ENCODE measurements at places on chromosomes 2 and 18. TPM values are rescaled to one million over a fixed set of nuclear protein-coding genes. Genes with fewer than 3 reads are reported as not detected.

DNA sequence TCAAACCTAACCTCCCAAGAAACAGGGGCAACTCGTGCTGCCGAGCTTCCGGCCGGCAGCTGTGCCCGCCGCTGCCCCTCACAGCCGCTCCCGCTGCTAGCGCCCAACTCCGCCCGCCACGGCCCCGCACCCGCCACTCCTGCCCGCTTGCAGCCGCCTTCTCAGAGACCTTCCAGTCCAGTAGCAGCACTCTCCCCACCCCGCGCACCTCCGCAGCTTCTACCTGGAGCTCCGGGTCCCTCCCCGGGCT, 722 bp upstream of the C2orf15 start:
- H3K4me3 ChIP-seq, result peak overlapping the region; percentile 85
- peak overlapping the region; percentile 97 for H3K27ac ChIP-seq
- no peaks in the 10 kb centered on the region for H3K4me1 ChIP-seq
- no peak for DNase-seq
- H3K27me3 ChIP-seq, result no peaks in the 10 kb centered on the region

STON1 gene
- 48.7 TPM for total RNA-seq

GRCh38 chr18:49725809-49726674, 87.3 kb downstream of the ACAA2 start:
- no peak for DNase-seq
- no peaks in the 10 kb centered on the region for H3K36me3 ChIP-seq
- no peaks in the 10 kb centered on the region for H3K27me3 ChIP-seq
- no peak overlapping the region for H3K4me3 ChIP-seq
- H3K27ac ChIP-seq, result no peak overlapping the region

GRCh38 chr18:21669736-21670285, 34.8 kb downstream of the ABHD3 start:
- DNase-seq, result no peak
- H3K27ac ChIP-seq, result no peak overlapping the region
- no peaks in the 10 kb centered on the region for H3K4me1 ChIP-seq
- H3K4me3 ChIP-seq, result no peak overlapping the region

DNA sequence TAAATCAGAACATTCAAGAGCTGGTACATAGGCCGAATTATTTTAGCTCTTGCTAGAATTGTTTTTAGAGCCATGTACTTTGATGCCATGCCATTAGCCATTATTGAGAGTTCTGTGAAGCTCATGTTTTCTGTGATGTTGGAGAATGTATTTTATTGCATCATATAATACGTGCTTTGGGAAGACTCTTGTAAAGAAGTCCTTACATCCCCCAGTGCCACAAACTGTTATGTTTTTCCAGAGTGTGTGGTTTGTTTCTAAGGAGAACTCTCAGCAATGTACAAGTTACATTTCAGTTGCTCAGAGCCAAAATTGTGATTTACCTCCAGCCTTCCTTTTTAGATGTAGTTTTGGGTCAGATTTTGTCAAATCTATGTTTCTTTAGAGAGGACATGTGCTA, 148.6 kb downstream of the HAUS1 start:
- no peaks in the 10 kb centered on the region for H3K27me3 ChIP-seq
- no peaks in the 10 kb centered on the region for H3K36me3 ChIP-seq
- DNase-seq, result no peak
- no peak overlapping the region for H3K4me3 ChIP-seq
- no peak overlapping the region for H3K27ac ChIP-seq
- H3K4me1 ChIP-seq, result no peaks in the 10 kb centered on the region

DNA sequence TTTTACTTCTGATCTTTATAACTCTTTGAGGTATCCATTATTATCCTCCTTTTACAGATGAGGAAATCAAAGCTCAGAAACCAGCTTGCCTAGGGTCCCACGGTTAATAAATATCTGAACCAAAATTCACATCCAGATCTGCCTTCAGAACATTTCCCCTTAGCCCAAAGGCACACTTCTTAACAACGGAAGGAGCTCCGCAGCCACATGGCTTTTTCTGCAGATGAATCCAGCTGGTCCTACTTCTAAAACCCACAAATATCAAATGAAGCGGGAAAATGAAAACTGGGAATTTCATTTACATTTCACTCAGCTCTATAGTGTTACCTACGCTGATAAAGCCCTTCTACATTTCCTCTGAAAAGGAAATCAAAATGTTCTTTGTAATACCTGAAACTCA, 357.0 kb upstream of the ID2 start:
- no peak overlapping the region for H3K27ac ChIP-seq
- no peak overlapping the region for H3K4me3 ChIP-seq
- H3K4me1 ChIP-seq, result no peaks in the 10 kb centered on the region
- DNase-seq, result no peak
- H3K27me3 ChIP-seq, result no peaks in the 10 kb centered on the region
- no peaks in the 10 kb centered on the region for H3K36me3 ChIP-seq

DNA sequence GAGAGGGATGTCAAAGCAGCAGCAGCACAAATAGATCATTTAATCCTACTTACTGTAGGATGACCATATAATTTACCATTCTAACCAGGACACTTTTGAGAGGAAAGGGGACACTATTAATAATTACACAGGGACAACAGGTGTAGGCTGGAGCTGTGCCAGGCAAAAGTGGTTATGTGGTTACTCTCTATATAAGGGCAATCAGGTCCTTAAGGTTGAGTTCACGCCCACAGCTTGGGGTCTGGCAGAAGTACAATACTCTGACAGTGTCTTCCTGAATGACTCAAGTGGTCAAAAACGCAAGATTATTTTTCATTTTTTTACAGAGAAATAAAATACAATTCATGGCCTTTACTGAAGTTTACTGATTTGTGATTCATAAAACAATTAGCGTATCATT, 2.8 kb downstream of the PREPL start:
- DNase-seq, result no peak
- H3K27me3 ChIP-seq, result no peaks in the 10 kb centered on the region
- no peaks in the 10 kb centered on the region for H3K36me3 ChIP-seq
- no peak overlapping the region for H3K4me3 ChIP-seq
- no peak overlapping the region for H3K27ac ChIP-seq

GDF7 gene
- 3.3 TPM for total RNA-seq
